ENCODE measurements at places on chromosomes 1 and 21.
A peak's percentile ranks its signal among the peaks of the same experiment; 100 is the strongest.

DNA sequence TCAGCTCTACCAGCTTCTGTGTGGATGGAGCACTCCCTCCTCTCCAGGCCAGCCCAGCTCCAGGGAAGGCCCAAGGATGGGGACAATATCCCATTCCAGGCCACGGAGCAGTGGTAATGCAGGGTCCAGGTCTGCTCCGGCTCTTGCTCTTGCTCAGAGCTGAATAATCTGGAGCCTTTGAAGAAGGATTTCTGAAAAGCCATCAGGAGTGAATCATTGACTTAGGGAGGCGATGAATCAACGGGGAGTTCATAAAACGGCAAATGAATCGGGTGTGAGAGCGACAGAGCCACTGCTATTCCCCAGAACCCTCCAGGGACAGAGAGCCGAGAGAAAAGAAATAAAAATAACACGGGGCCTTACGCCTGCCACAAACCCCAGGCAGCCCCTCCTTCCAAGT is 7.7 kb downstream of the POU3F1 start:
- no peak for DNase-seq

DNA sequence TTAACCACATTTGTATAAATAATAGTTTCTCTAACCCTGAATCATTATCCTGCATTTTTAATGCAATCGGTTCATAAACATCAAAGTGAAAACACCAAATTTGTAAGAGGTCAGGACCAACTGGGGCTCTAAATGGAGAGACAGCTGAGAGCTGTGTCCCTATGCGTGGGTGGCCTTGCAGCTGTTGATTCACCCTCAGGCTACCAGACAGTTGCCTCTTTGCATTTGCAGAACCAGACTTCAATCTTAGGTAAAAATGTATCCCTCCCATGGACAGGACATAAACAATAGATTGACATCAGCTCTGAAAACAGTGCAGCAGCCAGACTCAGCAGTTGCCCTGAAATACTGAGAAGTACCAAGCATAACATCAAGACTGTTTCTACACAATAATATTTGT is 8.8 kb upstream of the TGFB2 start:
- DNase-seq: no peak

DNA sequence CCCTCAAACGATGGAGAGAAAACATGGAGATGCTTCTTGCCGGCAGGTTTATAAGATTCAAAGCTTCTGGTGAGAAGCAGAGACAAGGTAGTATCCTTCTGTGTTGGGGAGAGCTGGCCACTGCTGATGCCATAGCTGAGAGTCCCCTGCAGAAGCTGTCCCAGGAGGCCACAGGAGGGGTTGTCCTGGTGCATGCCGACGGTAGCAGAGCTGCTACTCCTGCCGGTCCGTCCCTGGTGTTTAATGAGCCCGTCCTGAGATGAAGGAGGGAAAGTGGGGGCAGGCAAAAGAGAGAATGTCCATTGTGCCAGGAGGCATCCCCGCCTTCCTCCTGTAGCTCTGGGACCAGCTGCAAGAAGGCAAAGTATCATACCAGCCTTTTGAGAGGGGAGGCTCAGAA is 10.4 kb upstream of the C2CD2 start:
- peak; percentile 10 for DNase-seq

DNA sequence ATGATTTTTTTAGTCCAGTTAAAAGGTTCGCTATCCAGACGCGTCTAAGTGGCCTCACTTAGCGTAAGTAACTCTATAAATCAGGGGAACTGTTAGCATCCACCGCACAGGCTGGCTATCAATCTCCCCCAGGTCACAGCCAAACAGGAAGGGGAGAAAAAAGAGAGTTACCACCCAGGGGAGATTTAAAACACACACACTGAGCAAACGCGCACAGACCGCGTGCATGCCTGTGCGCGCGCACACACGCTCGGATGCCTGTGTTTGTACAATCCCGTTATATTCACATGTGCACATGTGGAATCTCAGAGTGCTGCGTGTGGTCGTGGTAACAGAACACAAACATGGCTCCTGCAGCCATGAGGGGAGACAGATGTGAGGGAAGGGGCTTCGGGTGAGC is 125.4 kb downstream of the CASZ1 start:
- DNase-seq: no peak

- DNase-seq: no peak
Observed at GRCh38 chr1:206814716-206815341, 42.5 kb upstream of the IL10 start.

DNA sequence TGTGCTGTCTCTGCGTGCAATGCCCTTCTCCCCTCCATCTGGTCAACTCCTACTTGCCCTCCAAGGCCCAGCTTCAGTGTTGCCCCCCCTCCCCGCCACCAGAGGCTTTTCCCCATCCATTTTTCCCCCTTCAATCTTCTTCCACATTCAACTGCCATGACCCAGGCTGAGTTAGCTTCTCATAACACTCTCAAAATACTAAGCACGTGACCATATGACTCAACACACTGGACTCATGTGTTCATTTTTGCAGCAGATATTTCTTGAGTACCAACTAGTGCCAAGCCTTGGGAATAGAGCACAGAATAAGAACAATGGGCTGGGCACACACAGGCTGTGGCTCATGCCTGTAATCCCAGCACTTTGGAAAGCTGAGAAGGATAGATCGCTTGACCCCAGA is 132.1 kb downstream of the IGSF21 start:
- DNase-seq: no peak

GRCh38 chr1:102588536-102588935 is 519.8 kb downstream of the COL11A1 start:
- DNase-seq: no peak

GRCh38 chr1:83961571-83962295 is 37.2 kb downstream of the TTLL7 start:
- DNase-seq: no peak

- no peak for DNase-seq
Observed at GRCh38 chr21:25189497-25189896, 417.8 kb downstream of the MRPL39 start.

DNA sequence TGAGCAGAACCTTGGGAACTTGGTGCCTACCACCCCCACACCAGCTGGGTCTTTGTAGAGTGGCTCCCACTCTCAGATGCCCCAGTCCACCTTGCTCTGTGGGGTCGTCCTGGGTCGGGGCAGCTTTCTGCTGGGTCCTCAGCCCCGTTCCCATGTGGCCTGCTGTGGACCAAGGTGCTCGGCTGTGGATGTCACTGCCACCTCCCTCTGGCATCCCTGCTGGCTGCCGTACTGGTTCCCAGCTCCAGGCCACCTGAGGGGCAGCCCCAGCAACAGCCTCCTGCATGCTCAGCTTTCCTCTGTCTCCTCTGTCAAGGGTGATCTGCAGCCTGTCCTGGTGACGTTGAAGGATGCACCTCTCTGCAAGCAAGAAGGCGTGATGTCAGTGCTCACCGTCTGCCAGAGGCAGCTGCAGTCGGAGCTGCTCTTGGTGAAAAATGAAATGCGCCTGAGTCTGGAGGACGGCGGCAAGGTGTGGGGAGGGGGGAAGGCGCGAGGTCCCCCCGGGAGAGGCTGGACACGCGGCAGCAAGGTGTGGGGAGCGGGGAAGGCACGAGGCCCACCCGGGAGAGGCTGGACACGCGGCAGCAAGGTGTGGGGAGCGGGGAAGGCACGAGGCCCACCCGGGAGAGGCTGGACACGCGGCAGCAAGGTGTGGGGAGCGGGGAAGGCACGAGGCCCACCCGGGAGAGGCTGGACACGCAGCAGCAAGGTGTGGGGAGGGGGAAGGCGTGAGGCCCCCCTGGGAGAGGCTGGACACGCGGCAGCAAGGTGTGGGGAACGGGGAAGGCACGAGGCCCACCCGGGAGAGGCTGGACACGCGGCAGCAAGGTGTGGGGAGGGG is 45.9 kb upstream of the DIP2A start:
- DNase-seq: no peak

DNA sequence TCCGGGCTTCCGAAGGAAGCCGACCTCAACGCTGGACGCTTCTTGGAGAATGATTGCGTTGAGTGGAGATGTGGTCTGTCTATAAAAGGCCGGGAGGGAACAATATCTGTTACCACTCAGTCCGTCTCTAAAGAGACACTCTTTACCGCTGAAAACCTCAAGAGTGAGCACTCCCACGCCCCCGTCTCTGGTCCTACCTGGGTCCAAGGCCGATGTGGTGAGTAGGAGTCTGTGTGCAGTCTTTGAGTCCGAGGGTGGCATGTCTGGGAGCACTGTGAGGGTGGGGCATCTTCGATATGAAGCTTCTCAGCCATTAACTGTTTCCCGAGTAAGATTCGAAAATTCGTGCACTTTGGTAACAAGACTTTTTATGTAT is 576 bp downstream of the ZFP69 start:
- DNase-seq: no peak

DNA sequence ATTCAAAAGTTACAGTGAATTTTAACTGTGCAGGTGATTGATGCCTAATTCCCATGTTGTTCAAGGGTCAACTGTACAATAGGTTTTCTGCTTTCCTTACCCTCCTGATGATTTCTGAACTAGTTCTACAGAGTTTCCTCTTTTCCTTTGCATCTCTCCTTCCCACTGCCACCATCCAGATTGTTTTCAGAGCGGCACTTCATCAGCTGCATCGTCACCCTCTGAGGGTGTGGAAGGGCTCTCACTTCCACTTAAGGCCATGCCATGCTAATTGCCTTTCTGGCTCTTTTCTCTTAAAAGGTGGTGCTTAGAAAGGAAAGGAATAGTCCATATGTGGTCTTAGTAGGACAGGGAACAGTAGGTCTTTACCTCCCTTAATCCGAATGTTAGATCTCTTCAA is 39.1 kb downstream of the DISC1 start:
- DNase-seq: no peak

GRCh38 chr1:113291777-113292602 is 98.3 kb upstream of the MAGI3 start:
- DNase-seq: no peak

Measured in natural killer cell treated with Interleukin-12 subunit alpha and Interleukin-12 subunit beta and Interleukin-15 and Interleukin-18, amount 100 ng/mL, for 72 hours (primary cell).